ENCODE measurements at places on chromosomes 7 and 10.
A peak's percentile ranks its signal among the peaks of the same experiment; 100 is the strongest.

- DNase-seq, result no peak
These were observed 59.4 kb upstream of the FRMD4A start for GRCh38 chr10:14389981-14390590.

DNA sequence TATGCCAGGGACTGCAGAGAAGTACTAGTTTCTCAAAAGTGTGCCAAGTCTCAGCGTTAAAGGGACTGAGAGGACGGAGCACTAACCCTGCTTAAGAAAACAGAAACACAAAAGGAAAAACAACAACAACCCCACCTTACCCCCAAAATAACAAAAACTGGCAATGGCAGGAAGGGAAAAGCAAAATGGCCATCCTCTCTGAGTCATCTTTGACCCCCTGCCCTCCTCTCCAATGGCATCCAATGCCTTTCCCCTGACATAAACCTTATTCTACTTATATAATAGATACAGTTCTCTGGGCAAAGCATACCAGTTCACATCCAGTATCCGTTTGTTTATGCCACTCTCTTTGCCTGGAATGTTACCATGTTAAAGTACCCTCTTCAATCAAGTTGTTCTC, 1.6 kb downstream of the POLR1F start:
- no peak for DNase-seq

DNA sequence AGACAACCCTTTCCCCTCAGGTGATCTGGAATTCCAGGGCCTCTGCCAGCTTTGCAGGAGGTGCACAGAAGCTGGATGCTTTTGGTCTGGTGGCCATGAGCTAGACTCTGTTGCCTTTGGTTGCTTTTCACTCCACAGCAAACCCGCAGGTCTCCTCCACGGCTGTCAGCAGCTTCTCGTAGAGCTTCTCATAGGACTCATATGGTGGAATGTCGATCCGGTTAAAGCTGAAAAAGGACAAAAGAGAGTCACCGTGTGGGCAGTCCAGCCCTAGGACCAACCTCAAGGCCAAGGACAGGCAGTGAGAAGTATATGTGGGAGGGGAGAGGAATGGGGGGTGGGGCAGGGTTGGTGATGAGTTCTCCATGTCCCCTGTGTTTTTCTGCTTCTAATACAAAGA, 113.5 kb downstream of the SMURF1 start:
- DNase-seq, result no peak

- DNase-seq, result no peak
These were observed 8.6 kb downstream of the AOC1 start for GRCh38 chr7:150860978-150861295.

DNA sequence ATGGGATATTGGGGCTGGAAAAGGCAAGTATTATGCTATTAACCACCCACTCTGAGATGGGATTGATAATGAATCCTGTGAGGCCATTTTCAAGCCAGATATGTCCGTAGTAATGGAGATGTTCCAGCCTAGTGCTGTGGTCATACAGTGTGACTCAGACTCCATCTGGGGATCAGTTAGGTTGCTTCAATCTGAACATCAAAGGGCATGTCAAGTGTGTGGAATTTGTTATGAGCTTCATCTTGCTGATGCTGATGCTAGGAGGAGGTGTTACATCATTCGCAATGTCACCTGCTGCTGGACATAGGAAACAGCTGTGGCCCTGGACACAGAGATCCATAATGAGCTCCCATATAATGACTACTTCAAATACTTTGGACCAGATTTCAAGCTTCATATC, 144.7 kb downstream of the PLCE1 start:
- no peak for DNase-seq

DNA sequence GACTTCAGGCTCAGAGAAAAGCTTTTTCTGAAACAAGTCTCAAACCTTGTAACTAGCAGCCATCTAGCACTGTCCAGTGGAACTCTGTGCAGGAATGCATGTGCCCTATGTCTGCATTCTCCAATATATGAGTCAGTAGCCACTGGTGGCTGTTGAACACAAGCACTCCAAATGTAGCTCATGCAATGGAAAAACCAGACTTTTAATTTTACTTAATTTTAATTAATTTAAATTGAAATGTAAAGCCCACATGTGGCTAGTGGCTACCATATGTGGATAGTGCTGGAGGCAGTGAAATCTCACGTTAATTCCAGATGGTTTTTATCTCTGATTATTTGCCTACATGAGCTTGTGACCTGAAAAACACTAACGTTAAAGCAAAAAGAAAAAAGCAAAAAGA, 225.1 kb downstream of the GATA3 start:
- DNase-seq, result no peak

DNA sequence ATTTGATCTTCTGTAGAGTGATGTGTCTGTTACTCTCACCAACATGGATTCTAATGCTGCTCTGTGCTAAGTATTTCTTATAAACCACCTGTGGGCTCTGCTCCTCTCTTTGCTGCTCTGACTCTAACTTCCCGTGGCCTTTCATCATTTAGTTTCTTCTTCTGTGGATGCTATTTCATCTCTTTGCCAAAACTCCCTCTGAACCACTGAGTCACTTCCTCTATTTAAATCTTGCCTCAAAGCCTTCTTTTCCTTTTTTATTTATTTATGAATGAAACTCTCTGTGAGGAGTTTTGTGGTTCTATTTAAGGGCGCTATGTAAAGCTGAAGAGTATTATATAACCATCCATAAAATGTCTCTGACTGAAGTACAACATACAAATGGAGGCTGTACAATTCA, 538.5 kb downstream of the SUGCT start:
- no peak for DNase-seq

- DNase-seq, result no peak
These were observed 22.6 kb upstream of the DDX50 start for GRCh38 chr10:68878496-68878895.

- no peak for DNase-seq
These were observed 52.5 kb downstream of the NPY start for GRCh38 chr7:24336461-24336860.

DNA sequence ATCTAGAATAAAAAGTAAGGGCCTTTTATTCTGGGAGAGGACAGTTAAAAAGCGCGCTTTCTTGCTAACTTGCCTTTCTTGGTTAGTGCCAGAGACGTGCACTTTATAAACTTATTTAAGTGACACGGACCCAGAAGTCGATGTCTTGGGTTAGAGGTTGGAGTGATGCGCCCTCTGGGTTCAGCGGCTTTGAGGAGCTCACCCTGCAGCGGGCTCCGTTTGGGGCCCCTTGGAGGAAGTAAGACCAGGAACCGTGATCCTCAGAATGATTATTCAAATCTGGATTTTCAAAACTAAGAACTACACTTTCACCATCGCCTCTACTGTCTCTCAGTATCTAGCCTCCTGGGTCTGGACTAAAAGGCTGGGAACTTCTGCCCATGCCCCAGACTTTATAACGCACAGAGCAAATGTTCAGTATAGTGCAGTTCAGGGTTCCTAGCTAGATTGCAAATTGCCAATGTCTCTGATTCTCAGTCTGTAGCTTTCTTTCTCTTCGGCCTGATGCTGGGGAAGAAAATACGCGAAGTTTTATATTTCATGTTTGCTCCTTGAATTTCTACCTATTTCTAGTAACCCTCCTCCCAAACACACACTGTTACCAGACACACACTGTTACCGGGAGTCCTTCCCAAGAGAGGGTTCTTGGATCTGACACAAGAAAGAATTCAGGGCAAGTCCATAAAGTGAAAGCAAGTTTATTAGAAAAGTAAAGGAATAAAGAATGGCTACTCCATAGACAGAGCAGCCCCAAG, 18.6 kb upstream of the SMO start:
- DNase-seq, result no peak

DNA sequence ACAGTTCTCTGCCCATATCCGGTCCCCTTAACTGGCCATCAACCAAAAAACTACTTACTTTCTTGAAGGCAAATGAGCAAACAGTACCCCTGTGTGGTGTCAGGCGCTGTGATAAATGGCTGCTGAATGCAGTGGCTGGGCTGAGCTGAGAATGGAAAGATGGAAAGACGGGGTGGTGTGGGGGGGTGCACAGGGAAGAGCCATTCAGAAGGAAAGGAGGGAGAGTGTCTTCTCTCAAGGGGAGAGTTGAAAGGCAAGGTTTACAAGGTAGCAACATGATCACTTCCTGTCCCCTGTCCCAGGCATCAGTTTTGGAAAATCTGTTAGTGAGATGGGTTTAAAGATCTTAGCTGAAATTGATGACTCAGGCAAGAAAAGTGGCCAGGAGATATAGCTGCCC, 22.5 kb downstream of the EMX2 start:
- no peak for DNase-seq

- DNase-seq, result no peak
These were observed 5.5 kb downstream of the PPA1 start for GRCh38 chr10:70227548-70228320.

DNA sequence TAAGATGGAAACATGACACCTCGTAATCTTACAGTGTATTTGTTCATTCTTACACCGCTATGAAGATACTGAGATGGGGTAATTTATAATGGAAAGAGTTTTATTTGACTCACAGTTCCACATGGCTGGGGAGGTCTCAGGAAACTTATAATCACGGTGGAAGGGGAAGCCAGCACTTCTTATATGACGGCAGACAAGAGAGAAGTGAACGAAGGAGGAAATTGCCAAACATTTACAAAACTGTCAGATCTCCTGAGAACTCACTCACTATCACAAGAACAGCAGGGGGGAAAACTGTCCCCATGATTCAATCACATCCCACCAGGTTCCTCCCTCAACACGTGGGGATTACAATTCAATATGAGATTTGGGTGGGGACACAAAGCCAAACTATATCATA, 282.3 kb downstream of the HGF start:
- DNase-seq, result no peak

DNA sequence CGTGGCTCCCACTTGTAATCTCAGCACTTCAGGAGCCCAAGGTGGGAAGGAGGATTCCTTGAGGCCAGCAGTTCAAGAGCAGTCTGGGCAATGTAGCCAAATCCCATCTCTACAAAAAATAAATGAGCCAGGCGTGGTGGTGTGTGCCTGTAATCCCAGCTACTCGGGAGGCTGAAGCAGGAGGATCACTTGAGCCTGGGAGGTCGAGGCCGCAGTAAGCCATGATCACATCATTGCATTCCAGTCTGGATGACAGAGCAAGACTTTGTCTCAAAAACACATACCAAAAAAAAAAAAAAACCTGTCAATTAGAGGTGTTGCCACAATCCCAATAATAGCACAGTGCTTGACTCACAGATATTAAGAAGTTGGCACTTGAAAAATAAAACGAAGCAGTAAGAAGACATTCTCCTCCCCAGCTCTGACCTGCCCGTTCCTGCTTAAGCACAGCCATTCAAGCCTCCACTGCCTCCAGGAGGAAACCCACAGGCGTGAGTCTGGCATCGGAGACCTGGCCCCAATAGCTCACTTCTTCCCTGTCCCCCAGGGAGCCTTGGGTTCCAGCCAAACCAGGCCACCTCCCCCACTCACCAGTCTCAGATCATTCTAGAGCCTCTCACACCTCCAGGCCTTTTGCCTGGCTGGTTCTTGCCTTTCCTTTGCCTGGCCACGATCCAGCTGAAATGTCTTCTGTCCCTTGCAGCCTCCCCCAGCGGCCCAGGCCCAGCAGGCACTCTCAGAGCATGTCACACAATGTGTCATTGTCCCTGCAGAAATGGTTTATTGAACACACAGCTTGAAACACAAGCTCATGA, 45.3 kb upstream of the GTF2I start:
- peak; percentile 45 for DNase-seq

DNA sequence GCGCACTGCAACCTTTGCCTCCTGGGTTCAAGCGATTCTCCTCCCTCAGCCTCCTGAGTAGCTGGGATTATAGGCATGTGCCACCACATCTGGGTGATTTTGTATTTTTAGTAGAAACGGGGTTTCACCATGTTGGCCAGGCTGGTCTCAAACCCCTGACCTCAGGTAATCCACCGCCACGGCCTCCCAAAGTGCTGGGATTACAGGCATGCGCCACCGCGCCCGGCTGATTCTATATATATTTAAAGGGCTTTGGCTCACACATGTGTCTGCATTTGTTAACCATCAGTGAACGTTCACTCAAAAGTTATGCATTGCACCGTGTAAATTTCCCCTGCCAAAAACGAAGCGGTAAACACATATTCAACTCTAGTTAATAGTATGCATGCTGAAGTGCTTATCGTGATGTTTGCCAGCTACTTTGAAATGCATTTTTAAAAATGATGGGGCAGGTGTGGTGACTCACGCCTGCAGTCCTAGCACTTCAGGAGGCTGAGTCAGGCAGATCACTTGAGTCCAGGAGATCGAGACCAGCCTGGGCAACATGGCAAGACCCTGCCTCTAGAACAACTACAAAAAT, 17.7 kb upstream of the WIPI2 start:
- DNase-seq, result no peak

DNA sequence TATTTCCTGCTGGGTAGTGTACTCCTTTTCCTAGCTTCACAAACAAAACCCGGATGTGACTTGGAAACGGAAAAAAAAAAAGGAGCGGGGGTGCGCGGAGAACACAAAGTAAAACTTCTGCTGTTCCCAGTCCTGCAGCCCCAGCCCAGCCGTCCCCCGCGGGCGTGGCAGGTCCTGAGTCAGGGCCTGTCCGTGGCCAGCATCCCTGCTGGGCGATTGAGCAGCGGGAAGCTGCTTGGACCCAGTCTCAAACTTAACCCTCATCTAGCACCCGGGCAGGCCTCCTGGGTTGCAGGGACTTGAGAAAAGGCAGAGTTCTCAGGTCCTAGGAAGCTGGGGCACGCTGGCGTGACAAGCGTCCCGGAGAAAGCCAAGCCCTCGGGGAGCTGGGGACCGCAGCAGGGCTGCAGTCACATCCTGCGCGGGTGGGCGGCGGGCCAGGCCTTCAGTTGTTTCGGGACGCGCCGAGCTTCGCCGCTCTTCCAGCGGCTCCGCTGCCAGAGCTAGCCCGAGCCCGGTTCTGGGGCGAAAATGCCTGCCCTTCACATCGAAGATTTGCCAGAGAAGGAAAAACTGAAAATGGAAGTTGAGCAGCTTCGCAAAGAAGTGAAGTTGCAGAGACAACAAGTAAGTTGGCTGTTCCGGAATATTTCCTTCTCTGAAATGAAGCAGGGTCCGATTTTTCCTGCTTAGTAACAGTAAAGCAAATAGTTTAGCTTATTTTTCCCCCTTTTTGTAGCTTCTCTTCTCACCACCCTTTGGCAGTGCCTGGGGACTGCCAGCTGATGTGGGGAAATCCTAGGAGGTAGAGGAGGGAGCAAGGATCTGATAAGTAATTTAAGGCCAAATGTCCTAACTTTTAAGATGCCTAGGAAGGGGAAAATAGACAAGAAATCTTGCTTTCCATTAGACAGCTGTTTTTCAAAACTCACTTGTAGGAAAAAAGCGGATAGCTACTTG, at the start of gene GNG11:
Gene GNG11 (plus strand): TSS at position 129 of the 960 bp plus-strand sequence. CDS start 403 bp downstream, at position 532.
- peak; percentile 37 for DNase-seq

GRCh38 chr7:70178787-70179186, 580.5 kb downstream of the AUTS2 start:
- no peak for DNase-seq

- DNase-seq, result no peak
These were observed 123.5 kb downstream of the GLCCI1 start for GRCh38 chr7:8092140-8092539.

- DNase-seq, result no peak
These were observed 210.5 kb downstream of the ARHGAP21 start for GRCh38 chr10:24513155-24513554.

DNA sequence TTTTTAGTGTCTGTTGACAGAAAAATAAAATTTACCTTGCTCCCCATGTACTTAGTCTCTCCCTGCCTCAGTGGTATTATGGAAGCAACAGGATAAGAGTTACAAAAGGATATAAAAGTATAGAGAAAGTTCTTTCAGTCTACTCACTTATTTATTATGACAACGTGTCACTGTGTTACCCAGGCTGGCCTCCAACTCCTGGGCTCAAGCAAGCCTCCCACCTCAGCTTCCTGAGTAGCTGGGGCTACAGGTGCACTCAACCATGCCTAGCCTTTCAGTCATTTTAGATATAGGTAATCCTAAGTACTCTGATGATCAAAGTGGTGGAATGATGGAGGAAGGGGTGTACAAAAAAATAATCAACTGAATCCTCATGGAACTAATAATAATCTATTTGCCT, 215.2 kb upstream of the MKLN1 start:
- DNase-seq, result no peak

All from substantia nigra (tissue), 51 donors.